Omental fat pad (tissue), 4 donors: ENCODE measurements at places on chromosomes 4 and X.

- DNase-seq, result no peak
Measured at GRCh38 chr4:130233377-130234047, 1137.6 kb downstream of the C4orf33 start.

GRCh38 chr4:2607822-2608221 lies 71.4 kb downstream of the FAM193A start:
- no peak for DNase-seq

DNA sequence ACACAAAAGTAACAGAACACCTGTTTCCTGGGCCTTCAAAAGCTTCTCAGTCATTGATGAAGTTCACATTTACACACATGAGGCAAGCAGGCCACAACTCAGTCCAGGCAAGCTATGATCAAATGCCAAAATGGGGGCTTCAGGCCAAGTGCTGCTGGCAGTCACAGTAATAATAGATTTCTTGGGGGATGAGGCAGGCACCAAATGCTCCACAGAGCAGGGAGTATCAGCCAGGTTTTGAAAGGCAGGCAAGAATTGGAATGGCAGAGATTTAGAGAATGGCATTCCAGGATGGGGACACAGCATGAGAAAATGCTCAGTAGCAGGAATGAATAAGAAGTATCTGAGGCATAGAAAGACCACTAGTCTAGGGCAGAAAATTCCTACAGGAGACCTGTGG lies 52.8 kb downstream of the GRIA3 start:
- no peak for DNase-seq

- DNase-seq, result no peak
Measured at GRCh38 chr4:3771939-3772495, 5.8 kb downstream of the ADRA2C start.
